ENCODE measurements at places on chromosomes 13 and 19.

- DNase-seq, result peak; percentile 42
Observed at GRCh38 chr19:47109541-47110375, 3.8 kb downstream of the ZC3H4 start.

DNA sequence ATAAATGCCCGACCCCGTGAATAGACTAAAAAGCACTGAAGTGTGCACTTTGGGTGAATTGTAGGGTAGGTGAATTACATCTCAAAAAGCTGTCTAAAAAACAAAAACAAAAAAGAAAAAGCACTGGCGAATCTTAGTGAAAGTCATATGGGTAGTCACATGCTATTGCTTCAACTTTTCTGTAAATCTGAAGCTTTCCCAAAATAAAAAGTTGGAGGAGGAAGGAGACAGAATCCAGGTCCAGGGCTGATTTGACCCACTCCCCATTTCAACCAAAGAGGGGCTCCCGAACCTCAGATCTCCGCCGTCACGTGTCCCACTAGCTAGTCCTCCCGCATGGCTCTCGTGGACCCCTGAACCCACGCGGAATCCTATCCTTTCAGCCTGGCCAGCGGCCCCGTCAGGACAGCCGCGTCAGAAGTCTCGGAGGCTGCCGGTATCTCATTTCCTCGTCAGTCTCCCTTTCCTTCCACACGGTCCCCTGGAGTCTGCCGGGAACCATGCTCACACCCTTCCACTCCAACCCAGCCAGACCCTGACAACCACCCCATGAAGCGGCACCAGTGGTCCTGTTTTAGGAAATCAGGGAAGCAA lies 6.1 kb downstream of the PPP1R12C start:
- DNase-seq, result no peak

GRCh38 chr19:35715981-35716800 lies 1.6 kb upstream of the KMT2B start:
- DNase-seq, result no peak

DNA sequence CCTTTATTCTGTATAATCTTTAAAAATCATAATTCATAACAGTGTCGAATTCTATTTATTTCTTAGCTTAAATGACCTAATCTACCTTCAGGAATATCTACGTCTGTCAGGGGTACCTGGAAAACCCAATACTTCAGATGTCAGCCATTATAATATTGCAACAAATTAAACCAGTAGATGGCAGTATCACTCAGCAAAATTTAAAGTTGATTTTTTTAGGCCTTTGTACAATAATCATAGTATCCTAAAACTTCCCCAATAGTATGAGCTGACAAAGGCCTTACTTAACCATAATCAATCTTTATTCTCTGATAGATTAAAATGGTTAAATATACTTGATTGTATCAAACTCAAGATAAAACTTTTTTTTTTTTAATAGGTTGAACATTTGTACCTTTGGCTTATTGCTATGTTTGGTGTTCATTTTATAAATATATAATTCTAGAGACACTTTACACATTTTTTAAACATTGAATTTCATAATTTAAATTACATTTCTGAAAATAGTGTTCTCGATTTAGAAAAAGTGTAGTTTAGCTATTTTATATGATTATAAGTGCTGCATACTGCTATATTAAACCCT lies 830.2 kb upstream of the SPRY2 start:
- DNase-seq, result no peak

DNA sequence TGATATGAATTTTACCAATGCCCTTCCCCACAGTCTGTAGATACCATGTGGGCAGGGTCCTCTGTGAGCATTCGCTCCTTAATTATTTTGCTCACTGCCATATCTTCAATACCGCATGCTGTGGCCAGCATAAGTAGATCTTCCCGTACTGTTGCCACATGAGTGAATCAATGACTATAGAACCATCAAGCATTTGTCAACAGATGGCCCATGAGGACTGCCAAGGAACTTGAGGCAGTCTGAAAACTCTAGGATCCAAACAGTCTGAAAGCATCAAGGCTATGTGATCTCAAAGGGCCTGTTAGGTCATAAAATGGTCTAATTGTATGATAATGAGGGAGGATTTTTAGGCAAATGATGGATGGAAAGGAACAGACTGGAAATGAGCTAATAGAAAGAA lies 27.4 kb upstream of the GPR12 start:
- no peak for DNase-seq

DNA sequence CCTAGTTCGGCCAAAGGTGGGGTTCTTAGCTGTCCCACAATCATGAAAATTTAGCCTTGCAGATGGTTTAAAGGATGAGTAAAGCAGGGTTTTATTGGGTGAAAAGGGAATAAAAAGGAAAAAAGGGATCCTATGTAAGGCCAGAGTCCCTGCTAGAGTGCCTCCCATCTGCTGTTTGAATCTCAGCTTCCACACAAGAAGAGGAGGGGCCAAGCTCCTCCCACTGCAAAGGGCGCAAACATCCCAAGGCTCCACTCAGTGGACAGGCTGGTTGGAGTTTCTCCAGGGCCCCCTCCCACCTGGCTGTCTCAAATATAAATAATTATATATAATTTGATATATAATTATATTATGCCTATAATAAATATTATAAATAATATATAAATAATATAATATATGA lies 1272.1 kb upstream of the PCDH20 start:
- no peak for DNase-seq

DNA sequence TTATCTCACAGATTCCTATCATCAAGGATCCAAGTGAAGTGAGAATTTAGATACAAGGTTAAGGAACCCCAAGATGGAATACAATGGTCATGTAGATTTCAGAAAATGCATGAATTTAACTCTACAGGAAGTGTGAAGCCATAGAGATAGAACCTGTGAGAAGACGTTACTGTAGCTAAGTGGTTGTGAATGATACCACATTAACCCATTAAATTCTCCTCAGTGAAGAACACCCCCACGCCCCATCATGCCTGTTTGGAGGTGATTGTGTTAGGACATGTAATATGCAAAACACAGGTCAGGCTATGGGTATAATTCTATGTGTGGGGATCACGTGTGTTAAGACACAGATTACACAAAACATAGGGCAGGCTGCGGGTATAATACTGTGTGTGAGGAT lies 1166.7 kb downstream of the EFNB2 start:
- DNase-seq, result no peak

DNA sequence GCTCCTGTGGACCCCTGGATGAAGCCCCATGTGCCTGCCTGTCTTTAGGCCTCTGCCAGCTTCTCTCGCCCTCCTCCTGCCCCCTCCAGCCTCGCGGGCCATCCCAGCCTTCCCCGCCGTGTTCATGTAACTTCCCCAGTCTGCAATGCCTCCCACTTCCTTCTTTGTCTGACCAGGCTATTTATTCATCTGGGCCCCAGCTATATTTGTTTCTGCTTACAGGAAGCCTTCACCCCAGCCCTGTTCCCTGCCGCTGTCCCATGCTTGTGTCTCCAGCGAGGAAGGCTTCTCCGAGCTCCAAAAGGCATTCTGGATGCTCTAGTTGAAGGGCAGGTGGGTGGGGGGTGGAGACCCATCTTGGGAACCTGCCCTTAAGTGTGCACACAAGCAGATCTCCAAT lies 7.9 kb upstream of the C3 start:
- DNase-seq, result no peak

DNA sequence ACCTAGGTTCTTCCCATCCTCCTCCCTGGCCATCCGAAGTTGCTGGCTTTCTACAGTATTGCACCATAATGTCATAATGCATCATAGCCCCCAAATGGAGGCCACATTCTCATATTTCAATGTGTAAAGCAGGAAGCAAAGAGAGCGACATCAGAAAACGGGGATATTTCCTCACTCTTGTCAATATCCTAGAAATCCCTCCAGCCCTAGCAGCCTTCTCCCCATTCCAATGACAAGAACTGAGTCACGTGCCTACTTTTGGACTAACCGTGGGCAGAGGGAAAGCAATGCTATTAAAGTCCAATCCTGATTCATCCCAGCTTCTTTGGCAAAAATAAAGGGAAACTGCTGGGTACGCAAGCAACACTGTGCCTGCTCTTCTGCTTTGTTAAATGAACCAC lies 4.3 kb upstream of the RAP2A start:
- no peak for DNase-seq

DNA sequence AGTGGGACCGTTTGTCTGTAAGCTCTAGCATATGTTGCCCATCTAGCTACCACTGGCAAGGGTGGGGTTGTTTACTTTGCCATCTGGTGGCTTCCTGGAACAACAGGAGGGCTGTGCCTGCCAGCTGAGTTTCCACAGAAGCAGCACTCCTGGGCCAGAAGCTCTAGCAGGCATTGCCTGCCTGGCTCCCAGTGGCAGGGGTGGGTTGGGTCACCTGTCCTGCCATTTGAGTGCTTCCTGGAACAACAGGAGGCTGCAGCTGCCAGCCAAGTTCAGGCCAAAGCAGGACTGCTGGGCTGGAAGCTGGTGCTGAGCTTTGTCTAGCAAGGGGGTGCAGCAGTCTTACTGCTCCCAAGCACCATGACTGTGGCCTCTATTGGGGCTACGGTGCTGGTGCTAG lies 239.7 kb downstream of the MTUS2 start:
- DNase-seq, result no peak

- no peak for DNase-seq
Observed at GRCh38 chr19:47032171-47032811, 12.7 kb downstream of the NPAS1 start.

DNA sequence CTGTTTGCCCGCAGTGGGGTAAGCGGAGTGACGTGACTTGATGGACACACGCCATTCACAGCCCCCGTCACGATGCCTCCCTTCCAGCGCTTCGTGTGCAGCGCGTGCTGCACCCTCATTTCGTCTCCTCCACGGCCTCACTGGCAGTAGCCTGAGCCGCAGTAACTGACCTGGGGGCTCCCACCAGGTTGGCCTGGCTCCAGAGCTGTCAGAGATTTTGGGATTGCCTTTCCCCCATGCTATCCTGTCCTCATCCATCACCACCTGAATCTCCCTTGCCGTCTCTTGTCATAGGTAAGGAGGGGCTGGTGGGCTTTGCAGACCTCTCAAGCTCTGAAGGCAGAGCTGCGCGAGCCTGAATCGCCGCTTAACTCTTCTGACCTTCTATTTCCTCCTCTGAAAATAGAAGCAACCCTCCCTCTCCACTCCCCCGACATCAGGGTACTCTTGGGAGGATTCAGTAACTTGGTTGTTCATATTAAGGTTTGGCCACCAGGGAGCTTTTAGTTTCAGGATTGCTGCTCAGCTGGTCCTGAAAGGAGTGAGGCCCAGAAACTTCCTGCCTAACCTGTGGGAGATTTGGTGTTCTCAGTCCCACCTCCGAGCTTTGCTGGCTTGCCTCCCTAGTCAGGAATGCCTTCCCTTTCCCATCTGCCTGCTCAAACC lies 27.9 kb downstream of the SIGLEC5 start:
- no peak for DNase-seq

- no peak for DNase-seq
Observed at GRCh38 chr13:33355201-33355895, 69.8 kb upstream of the STARD13 start.

- no peak for DNase-seq
Observed at GRCh38 chr19:34713262-34713637, 20.8 kb upstream of the ZNF181 start.

DNA sequence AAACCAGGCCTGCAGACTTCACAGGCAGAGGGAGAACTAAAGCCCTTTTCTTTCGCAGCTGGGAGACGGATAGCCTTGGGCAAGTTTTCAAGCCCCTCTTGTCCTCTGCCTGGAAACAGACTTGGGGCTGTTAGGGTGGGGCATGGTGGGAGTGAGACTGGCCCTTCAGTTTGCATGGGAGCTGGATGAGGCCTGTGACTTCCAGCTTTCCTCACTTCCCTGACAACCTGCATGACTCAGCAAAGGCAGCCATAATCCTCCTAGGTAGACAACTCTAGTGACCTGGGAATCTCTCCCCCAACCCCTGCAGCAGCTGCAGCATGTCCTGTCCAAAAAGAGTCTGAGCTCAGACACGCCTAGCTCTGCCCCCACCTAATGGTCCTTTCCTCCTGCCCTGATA lies 93.0 kb downstream of the POSTN start:
- no peak for DNase-seq
